ENCODE measurements at places on chromosomes 3 and 15. TPM values are rescaled to one million over a fixed set of nuclear protein-coding genes. Genes with fewer than 3 reads are reported as not detected.

DNA sequence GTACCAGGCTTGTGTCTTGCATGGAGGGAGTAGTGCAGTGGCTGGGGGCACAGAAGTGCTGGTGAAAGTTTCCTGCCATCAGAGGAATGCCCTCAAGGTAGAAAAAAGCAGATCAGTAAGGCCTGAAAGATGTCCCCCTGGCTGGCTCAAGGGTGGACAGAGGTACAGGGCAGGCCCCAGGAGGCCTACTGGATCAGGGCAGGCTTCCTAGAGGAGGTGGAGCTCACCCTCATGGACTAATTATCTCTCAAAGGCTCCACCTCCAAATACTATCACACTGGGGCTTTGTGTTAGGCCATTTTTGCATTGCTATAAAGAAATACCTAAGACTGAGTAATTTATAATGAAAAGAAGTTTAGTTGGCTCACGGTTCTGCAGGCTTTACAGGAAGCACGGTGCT, 7.8 kb downstream of the SPSB4 start:
- DNase-seq, result no peak

DNA sequence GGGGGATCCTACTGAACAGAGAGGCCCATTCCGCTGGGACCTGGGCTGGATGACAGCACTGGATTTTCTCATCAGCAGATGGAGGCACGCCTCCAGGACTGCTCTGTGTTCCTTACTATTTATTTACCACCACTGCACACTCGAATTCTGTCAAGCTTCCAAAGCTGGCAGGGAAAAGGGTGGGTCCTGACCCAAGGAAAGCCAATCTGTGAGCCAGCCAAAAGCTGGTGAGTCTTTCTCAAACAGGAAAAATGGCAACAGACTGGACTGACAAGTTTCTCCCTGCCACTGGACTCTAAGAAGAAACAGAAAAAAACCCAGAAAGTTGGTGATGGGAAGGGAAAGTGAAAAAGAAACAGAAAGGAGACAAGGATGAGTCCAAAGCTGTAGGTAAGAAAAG, 37.8 kb downstream of the CD47 start:
- no peak for DNase-seq

DNA sequence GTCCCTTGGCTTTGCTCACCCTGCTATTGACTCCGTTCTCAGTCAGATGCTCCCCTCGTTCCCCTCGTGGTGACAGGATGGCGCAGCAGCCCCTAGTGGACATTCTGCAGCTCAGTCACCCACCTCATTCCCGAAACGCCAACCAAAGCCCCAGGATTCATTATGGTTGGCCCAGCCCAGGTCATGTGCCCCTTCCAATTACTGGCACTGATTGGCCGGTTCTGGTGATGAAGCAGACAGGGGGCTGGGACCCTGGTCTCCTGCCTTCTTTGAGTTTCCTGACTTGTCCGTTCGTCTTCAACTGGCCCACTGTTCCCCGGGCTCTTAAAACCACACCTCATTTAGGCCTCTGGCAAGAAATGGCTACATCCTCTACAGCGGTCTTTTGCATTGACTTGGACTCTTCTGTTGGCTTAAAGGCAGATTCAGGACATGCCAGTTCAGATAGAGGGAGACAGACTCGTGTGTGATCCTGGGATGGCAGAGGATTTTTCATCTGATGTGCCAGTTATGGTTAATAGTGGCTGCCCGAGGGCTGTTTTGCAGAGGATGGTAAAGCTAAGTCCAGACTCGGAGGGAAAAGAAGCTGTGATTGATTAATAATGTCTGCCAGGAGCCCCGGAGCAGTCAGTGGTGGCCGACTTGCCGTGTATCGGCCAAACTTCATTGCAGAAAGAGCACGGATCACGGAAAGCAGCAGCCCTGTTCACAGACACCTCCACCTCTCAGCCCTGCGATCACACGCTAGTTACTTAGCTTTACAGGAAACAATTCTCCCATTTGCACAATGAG, 37.8 kb downstream of the LSM3 start:
- DNase-seq, result no peak

- DNase-seq, result no peak
Observed at GRCh38 chr15:29018995-29019976, 133.5 kb downstream of the APBA2 start.

DNA sequence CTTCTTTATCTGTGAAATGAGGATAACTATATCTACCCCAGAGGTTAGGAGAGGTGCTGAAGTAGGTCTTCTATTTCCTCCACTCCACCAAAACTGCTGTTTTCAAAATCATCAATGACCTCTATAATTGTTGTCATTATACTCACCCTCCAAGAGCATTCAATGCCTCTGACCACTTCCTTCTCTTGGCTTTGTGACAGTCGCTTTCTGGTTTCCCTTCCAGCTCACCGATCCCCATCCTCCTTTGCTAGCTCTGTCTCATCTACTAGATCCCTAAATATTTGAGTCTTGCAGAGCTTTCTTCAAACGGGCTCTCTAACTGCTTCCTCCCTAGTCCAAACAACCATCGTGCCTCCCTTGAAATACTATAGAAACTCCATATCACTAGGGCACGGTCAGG, 153.5 kb downstream of the RPLP1 start:
- no peak for DNase-seq

DNA sequence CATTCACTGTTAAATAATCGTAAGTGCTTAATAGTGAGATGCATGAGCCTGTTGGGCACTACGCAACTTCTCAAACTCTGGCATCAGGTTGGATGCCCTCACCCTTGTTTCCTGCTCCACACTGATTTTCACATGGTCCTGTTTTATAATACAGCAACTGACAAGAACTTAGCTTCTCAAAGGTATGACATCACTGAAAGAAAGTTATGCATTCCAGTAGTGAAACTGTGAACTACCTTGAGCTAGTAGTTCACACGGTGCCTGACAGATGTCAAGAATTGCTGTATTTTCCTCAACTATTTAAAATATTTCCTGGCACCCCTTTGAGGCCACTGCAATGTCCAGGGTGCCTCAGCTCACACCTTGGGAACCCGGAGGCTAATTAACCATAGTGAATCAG, 327.5 kb downstream of the RORA start:
- DNase-seq, result peak; percentile 18

DNA sequence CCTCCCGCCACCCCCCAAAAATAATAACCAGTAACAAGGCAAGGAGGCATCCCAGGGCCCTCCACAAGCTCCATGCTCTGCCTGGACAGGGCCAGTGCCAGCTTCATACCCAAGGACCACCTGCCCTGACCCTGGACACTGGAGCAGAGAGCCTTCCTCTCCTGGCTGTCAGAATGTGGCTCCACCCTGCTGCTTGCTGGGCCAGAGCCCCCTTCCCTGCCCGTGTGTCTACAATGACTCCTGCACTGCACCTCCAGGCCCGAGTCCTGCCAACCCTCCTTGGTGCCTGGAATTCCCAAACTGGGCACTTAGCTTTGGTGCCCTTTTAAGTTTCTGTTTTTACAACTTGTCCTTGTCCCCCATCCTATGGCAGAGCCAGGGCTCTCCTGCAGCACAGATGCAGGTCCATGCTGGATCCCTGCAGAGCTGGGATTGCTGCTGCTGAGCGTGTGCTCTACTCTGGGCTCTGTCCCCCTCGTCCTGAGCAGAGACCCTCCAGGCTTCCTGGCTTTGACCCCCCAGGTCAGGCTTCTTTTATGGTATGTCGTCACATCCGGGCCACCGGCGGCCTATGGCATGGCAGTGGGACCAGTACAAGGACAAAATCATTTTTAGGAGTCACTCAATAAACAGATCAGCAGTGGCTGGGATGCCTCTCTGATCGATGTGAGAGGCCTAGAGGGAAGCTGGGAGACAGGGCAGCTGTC, 11.4 kb upstream of the SNRPA1 start:
- no peak for DNase-seq

DNA sequence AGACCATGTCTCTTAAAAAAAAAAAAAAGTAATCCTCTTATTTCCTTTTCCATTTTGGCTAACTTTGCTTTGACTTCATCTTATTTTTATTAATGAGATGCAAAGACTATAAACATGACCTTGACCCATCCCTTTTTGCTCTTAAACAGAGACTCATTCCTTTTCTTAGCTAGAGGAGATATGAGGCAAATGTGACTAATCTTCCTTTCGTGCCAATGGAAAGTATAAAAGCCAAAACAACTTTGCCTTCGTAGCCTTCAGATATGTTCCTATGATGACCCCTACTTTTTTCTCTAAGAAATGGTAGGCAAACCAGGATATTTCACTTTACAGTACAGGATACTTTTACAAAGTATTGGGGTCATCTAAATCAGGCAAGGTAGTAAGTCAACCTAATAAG, 36.9 kb upstream of the GOLGB1 start:
- no peak for DNase-seq

DNA sequence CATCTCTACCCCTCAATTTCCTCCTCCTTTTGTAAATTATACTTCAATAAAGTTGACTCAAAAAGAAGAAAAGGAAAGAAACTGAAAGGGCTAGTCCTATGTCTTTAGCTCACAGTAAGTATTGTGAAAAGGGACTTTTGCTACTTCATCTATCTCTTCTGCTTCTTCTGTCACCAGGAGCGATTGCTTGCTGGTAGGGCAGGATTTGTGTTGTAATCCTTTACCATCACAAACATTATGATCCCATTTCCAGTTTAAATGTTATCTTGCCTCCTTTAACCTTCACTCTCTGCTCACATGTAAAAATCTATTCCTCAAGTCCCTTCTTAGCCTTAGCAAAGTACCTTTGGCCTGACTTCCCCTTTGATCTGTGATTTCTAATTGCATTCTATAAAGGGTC, 537.1 kb downstream of the AGBL1 start:
- DNase-seq, result no peak

DNA sequence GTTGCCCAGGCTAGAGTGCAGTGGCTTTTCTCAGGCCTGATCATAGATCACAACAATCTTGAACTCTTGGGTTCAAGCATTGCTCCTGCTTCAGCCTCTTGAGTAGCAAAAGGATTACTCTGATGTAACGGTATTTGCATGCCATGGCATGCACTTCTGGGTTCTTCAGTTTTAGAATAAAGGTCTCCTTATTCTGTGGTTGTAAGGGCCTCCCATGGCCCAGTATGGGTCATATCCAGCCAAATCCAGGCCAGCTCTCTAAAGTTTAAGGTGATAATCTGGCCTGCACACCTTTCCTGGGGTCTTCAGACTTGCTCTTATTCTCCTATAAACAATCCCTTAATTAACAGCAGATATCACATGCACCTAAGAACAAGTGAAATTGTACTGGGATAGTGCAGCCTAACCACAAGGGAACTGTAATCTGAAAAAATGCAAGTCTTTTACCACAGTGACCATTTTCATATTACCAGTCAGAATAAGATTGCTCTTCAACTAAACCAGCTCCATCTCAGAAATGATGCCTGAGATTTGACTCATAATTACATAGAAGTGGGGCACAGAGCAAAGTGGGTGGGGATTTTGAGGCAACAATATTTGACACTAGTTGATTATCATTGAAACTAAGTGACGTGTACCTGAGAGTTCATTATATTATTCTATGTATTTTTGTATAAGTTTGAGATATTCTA, 25.4 kb downstream of the COMMD2 start:
- no peak for DNase-seq

DNA sequence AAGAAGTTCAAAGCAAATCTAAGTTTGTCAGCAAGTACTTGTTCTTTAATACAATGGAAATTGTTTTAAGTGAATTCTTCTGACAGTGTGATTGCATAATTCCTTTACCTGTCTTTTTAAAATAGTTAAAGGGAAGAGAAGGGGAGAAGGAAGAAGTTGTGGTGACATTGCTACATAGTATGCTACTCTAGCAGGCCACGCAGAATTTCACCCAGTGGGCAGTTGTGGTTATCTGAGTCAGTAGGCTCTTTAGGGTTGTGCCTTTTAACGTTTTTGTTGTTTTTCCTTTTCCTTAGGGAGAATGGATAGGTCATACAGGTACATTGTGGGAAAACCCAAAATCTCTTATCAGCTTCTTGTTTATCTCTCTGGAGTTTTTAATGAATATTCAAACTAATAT, 40.4 kb downstream of the KIF15 start:
- DNase-seq, result no peak

DNA sequence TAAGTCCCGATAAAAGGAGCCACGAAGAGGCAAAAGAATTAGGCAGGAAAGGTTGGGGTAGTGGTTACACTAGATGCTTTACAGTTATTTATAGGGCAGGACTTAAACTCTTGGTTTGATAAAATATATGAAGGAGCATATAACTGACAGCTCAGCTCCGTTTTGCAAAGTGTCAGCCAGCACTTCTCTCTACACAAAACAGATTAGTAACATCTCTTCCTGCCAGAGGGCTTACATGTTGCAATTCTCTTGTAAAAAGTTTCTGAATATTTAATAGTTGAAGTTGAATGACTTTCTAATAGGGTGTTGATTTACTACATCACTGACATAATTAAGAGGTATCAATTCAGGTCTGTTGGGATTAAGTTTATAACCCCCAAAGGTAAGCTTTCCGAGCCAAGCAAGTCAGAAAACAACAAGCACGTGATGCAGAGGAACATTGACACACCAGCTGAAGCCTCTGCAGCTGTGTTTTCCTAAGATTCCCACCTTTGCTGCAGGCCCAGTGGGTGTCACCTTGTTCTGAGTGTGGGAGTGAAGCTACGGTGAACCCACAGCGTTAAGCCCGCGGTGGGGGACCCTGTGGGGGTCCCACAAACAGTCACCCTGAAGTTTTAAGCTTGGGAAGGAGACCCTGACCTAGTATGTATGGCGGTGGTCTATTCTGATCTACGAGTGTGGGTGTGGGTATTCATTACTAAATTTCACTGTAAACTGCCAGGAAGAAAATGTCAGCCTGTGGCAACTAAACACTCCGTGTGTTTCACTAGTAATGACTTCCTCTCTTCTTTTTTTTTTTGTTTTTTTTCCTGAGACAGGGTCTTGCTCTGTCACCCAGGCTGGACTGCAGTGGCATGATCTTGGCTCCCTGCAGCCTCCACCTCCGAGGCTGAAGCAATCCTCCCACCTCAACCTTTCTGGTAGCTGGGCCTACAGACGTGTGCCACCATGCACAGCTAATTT, 22.0 kb upstream of the ATP13A3 start:
- DNase-seq, result no peak

GRCh38 chr3:147930232-147930807, 521.2 kb downstream of the ZIC1 start:
- no peak for DNase-seq

DNA sequence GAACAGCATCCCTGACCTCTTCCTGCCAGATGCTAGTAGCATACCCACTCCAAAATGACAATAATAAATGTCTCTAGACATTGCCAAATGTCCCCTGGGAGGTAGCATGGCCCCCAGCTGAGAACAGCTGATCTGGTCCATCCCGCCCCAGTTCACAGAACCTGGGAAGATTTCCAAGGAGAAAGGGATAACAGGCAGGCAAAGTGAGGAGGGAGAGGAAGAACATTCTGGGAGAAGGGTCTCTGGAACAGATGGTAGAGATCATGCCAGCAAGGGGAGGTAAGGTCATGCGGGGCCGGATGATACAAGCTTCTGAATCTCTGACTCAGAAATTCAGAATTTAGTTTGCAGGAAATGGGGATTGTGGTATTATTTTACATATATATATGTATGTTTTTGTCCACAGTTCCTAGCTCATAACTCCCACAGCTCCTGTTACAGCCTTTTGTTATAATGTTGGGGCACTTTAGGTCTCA, 192.7 kb downstream of the SUCLG2 start:
- no peak for DNase-seq

- no peak for DNase-seq
Observed at GRCh38 chr3:183529717-183530116, 25.8 kb downstream of the KLHL6 start.

GRCh38 chr15:43800286-43801141, at the start of gene HYPK:
Gene HYPK (plus strand): TSS chr15:43800599. CDS start chr15:43800623, 24 bp downstream.
- DNase-seq, result peak; percentile 85

- no peak for DNase-seq
Observed at GRCh38 chr3:30293621-30294240, 312.7 kb upstream of the TGFBR2 start.

LRRC31 gene
- total RNA-seq, result not detected

CHAC1 gene
- total RNA-seq, result 12.9 TPM

MYZAP gene
- total RNA-seq, result 0.20 TPM

PLIN1 gene
- total RNA-seq, result 0.46 TPM

ARGFX gene
- not detected for total RNA-seq

Data from activated naive CD4-positive, alpha-beta T cell treated with anti-CD3 and anti-CD28 coated beads, Interleukin-2, amount 50 U/mL, for 72 hours (primary cell).